ENCODE measurements at places on chromosomes 12 and 14. TPM values are rescaled to one million over a fixed set of nuclear protein-coding genes. Genes with fewer than 3 reads are reported as not detected.

L2HGDH gene
- 15.2 TPM for total RNA-seq

C12orf50 gene
- not detected for total RNA-seq

CAND1 gene
- total RNA-seq, result 213 TPM

SCN8A gene
- total RNA-seq, result 0.64 TPM

LRRC74A gene
- total RNA-seq, result not detected

LPAR5 gene
- total RNA-seq, result 4.8 TPM

RHEBL1 gene
- total RNA-seq, result 15.6 TPM

OR6C75 gene
- total RNA-seq, result not detected

KIF5A gene
- total RNA-seq, result 0.99 TPM

RPS6KA5 gene
- 18.8 TPM for total RNA-seq

KRT82 gene
- not detected for total RNA-seq

PTPN6 gene
- total RNA-seq, result 321 TPM

AKAP3 gene
- total RNA-seq, result 2.9 TPM

CLEC9A gene
- total RNA-seq, result not detected

RESF1 gene
- 62.4 TPM for total RNA-seq

CLEC1B gene
- not detected for total RNA-seq

TAS2R30 gene
- total RNA-seq, result 0.87 TPM

IFI27 gene
- total RNA-seq, result 2.3 TPM

PRMT5 gene
- 100 TPM for total RNA-seq

RD3L gene
- not detected for total RNA-seq

STK38L gene
- 25.2 TPM for total RNA-seq

SLC7A7 gene
- total RNA-seq, result 0.10 TPM

CIROP gene
- not detected for total RNA-seq

KRT5 gene
- total RNA-seq, result not detected

ERBB3 gene
- total RNA-seq, result 0.86 TPM

RASSF9 gene
- total RNA-seq, result not detected

ANO2 gene
- not detected for total RNA-seq

PPP4R4 gene
- total RNA-seq, result 17.0 TPM

POLR3B gene
- total RNA-seq, result 7.3 TPM

ADCY6 gene
- 0.15 TPM for total RNA-seq

OVCH1 gene
- total RNA-seq, result not detected

TMEM263 gene
- total RNA-seq, result 37.8 TPM

C3AR1 gene
- total RNA-seq, result 0.97 TPM

ETFBKMT gene
- 1.3 TPM for total RNA-seq

HOXC4 gene
- total RNA-seq, result not detected

TSPAN19 gene
- total RNA-seq, result not detected

SPX gene
- 0.94 TPM for total RNA-seq

FBRSL1 gene
- total RNA-seq, result 38.8 TPM

CYP27B1 gene
- 7.1 TPM for total RNA-seq

EXOC3L4 gene
- not detected for total RNA-seq

BATF gene
- total RNA-seq, result 182 TPM

IFNG-AS1 gene
- 1.1 TPM for total RNA-seq

METTL3 gene
- 64.1 TPM for total RNA-seq

MYF6 gene
- total RNA-seq, result not detected

All from activated CD4-positive, alpha-beta memory T cell treated with anti-CD3 and anti-CD28 coated beads for 36 hours (primary cell).